Activated T-cell treated with anti-CD3 and anti-CD28 coated beads, Interleukin-2, amount 50 U/mL, for 72 hours (primary cell): ENCODE measurements at places on chromosomes 16 and 17. TPM values are rescaled to one million over a fixed set of nuclear protein-coding genes. Genes with fewer than 3 reads are reported as not detected.

GRCh38 chr17:17693253-17694168 is 12.3 kb downstream of the RAI1 start:
- H3K4me3 ChIP-seq: peak overlapping the region; percentile 86
- H3K27me3 ChIP-seq: no peaks in the 10 kb centered on the region
- DNase-seq: no peak
- H3K36me3 ChIP-seq: no peaks in the 10 kb centered on the region
- peaks cover 73% of the 10 kb centered on the region for H3K4me1 ChIP-seq
- peak overlapping the region; percentile 95 for H3K27ac ChIP-seq

- H3K27ac ChIP-seq: peak overlapping the region; percentile 85
- peaks cover 56% of the 10 kb centered on the region for H3K4me1 ChIP-seq
- H3K27me3 ChIP-seq: no peaks in the 10 kb centered on the region
- H3K4me3 ChIP-seq: peak overlapping the region; percentile 90
- DNase-seq: no peak
- H3K36me3 ChIP-seq: peaks cover 16% of the 10 kb centered on the region
Measured at GRCh38 chr17:78839235-78839761, 1.3 kb downstream of the USP36 start.

- H3K4me1 ChIP-seq: peaks cover 66% of the 10 kb centered on the region
- peaks cover 10% of the 10 kb centered on the region for H3K36me3 ChIP-seq
- no peak overlapping the region for H3K27ac ChIP-seq
- no peaks in the 10 kb centered on the region for H3K27me3 ChIP-seq
- H3K4me3 ChIP-seq: no peak overlapping the region
Measured at GRCh38 chr17:74745548-74746177, 2.8 kb upstream of the NHERF1 start.

- H3K27me3 ChIP-seq: no peaks in the 10 kb centered on the region
- peak overlapping the region; percentile 51 for H3K4me3 ChIP-seq
- no peaks in the 10 kb centered on the region for H3K36me3 ChIP-seq
Measured at GRCh38 chr16:46743232-46743719, 4.9 kb downstream of the MYLK3 start.

- DNase-seq: no peak
- H3K4me3 ChIP-seq: no peak overlapping the region
- no peaks in the 10 kb centered on the region for H3K4me1 ChIP-seq
Measured at GRCh38 chr17:3400055-3400454, 1.8 kb upstream of the OR1E1 start.

DNA sequence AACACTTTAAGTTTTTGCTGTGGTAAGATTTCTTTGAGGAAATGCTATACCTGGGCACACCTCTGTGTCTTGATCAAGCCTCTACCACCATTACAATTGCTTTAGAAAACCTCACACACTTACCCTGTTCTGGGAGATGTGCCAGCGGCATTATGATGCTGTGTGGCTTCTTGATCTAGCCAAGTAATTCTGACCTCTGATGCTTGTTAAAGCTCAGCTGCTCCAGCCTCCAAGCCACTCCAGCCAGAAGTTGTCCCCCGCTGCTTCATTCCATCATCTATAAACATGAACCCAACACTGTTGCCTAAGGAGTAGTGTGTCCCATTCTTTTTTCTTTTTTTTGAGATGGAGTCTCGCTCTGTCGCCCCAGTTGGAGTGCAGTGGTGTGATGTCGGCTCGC is 60.1 kb downstream of the CYLD start:
- no peak overlapping the region for H3K4me3 ChIP-seq
- no peaks in the 10 kb centered on the region for H3K27me3 ChIP-seq
- peaks cover 14% of the 10 kb centered on the region for H3K4me1 ChIP-seq
- H3K36me3 ChIP-seq: peaks cover 4% of the 10 kb centered on the region
- no peak for DNase-seq
- peak overlapping the region; percentile 42 for H3K27ac ChIP-seq

DNA sequence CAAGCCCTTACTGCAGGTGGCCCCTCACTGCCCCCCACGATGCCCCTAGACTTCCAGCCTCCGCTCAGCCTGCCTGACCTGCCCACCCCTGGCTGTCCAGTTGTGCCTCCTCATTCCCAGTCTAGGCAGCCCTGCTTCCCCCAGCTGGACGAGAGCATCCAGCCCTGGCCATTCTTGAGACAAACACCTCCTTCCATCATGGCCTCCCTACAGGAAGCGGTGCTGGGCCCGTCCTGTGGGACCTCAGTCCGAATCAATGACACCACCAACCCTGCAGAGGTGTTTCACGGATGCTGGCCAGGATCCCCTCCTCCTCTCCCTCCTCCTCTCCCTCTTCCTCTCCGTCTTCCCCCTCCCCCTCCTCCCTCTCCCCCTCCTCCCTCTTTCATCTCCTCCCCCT is 28.3 kb downstream of the CCDC40 start:
- H3K27ac ChIP-seq: no peak overlapping the region
- no peak overlapping the region for H3K4me3 ChIP-seq
- H3K4me1 ChIP-seq: no peaks in the 10 kb centered on the region
- H3K36me3 ChIP-seq: no peaks in the 10 kb centered on the region
- no peaks in the 10 kb centered on the region for H3K27me3 ChIP-seq
- no peak for DNase-seq

DNA sequence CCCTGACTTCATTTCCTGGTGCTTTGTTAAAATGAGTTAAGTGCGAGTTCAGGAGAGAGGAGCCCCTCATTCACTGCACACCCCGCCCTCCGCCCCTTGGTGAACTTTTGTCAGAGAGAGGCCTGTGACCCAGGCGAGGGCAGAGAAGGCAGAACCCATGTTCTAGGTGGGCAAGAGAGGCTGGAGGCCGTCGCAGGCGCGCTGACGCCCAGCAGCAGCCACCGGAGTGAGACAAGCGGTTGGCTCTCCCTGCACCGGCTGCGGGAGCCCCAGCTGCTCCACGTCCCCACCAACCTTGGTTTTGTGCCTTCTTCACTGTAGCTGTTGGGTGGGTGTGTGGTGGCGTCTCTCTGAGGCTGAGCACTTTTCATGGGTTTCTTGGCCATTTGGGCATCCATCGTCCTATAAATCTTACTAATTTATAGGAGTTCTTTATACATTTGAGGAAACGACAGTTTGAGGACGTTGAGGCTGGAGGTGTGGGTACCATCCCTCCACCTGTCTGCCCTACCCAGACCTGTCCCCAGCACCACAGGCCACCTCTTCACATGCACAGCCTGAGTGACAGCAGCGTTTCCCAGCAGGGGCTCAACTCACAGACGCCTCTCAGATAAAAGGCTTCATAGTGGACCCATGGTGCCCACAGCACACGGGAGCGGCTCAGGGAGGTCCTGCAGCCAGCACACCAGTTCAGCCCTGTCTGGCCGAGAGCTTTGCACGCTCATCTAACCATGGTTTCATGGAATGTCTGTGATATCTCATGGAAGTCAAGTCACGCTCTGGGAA is 45.2 kb upstream of the CBFA2T3 start:
- peaks cover 7% of the 10 kb centered on the region for H3K27me3 ChIP-seq
- H3K36me3 ChIP-seq: peaks cover 17% of the 10 kb centered on the region
- no peak overlapping the region for H3K27ac ChIP-seq
- H3K4me3 ChIP-seq: no peak overlapping the region
- peaks cover 47% of the 10 kb centered on the region for H3K4me1 ChIP-seq

- no peak for DNase-seq
- no peak overlapping the region for H3K4me3 ChIP-seq
Measured at GRCh38 chr17:30101686-30102390, 14.8 kb upstream of the NSRP1 start.

DNA sequence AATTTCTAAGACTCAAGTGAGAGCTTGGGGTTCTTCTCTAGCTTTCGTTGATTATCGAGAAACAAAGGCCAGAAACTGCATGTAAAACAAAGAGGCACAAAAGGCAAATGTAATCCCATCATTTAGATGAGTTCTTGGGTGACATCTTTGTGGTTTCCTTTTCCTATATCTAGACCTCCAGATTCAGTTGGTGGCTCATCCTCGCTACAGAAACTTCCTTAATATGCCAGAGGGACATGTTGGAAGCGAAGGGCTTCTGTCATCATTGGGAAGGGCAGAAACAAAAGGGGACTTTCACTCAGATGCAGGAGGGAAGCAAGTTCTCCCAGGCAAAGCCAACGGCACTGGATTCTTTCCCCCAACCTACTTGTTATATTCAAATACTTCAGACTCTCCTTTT is 150.6 kb upstream of the ZFHX3 start:
- no peak overlapping the region for H3K4me3 ChIP-seq
- no peaks in the 10 kb centered on the region for H3K36me3 ChIP-seq
- H3K4me1 ChIP-seq: no peaks in the 10 kb centered on the region
- H3K27me3 ChIP-seq: no peaks in the 10 kb centered on the region
- H3K27ac ChIP-seq: no peak overlapping the region

DNA sequence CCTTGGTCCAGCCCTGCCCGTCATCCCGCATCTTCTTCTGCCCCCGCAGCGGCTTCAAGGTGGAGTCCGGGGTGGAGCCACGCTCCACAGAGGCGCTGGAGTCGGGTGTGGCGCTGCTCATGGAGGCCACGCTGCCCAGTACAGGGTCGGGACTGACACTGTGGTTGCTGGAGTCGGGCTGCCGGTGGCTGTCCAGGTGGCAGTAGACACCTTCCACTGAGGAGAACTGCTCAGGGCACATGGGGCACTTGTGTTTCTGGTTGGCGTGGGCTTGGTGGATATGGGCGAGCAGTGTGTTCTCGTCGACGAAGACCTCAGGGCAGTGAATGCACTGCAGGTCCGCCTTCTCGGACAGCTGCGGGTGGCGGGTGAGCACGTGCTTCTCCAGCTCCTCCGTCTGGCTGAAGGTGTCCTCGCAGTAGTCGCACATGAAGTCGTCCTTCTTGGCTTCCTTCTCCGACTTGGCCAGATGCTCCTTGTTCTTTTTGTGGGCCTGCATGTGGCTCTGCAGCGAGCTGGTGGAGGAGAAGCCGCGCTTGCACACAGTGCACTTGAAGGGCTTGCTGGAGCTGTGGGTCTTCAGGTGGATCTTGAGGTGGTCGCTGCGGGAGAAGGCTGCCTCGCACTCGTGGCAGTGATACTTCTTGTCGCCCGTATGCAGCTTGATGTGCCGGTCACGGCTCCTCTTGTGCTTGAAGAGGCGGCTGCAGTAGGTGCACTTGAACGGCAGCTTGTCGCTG is 217.8 kb downstream of the ZNF423 start:
- no peak overlapping the region for H3K4me3 ChIP-seq
- no peak overlapping the region for H3K27ac ChIP-seq
- DNase-seq: no peak
- no peaks in the 10 kb centered on the region for H3K36me3 ChIP-seq

DNA sequence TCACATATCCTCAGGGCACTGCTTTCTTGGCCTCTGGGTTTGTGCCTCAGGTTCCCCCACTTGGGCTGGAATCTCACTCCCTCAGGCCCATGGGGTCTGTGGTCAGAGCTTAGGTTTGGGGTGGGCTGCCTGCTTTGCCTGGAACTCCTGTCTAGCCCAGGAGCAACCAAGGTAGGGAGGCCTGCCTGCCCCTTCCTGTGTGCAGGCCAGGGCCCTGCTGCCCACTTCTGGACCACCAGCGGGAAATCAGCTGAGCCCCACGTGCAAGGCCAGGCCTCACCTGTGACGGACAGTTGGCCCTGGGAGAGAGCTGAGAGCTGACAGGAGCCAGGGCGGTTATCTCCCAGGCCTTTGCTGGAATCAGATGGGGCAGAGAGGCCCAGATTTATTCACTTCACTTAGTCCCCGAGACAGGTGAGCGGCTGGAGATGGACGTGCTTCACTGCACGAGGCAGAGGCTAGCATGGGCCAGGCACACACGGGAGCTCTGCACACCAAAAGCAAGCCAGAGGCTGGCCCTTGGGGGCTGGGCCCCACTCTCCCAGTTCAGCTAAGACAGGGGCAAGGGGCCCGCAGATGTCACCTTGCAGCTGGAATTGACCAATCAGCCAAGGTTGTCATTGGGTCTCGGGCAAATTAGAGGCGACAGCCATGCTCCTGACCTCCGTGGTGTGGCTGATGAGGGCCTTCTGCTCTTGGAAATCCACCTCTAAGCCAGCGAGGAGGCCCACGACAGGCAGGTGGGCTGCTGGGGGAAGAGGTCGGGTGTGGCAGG is 49.9 kb upstream of the DOC2B start:
- no peaks in the 10 kb centered on the region for H3K27me3 ChIP-seq
- H3K4me3 ChIP-seq: no peak overlapping the region
- no peak overlapping the region for H3K27ac ChIP-seq

DNA sequence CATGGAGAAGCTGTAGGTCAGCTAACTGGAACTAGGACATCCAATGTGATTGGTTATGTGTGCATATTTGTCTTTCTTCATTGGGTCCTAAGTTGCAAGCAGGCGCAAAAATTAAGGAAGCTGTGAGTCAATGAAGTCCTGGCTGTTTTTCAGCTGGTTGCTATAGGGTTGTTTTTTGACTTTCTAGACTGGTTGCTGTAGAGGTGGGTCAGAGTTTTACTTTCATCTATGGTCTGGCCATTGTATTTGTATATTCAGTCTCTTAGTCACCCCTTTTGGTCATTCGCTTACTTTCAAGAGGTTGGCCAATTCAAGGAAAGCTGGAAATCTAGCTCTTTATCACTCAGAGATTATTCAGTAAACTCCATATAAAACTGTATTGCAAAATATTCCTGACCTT is 62.0 kb upstream of the AMZ2 start:
- H3K4me3 ChIP-seq: peak overlapping the region; percentile 63
- peaks cover 52% of the 10 kb centered on the region for H3K4me1 ChIP-seq
- H3K27me3 ChIP-seq: no peaks in the 10 kb centered on the region
- DNase-seq: no peak

GRCh38 chr17:78307887-78308638 is 51.8 kb downstream of the SOCS3 start:
- no peak overlapping the region for H3K27ac ChIP-seq
- peaks cover 8% of the 10 kb centered on the region for H3K36me3 ChIP-seq

DNA sequence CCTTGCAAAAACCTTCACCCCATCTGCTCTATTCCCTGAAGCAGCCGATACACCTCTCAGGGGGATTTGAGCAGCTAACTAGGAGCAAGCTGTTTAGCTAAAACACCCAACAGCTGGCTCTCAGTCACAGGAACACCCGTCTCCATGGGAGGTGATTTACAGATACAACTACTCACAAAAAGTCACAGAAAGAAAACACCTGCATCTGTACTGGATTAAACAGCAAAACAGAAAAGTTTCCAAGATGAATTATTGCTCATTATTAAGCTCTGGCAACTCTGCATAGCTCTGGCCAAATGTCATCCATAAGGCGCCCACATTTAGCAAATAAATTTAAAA is 22.3 kb downstream of the GJC1 start:
- peaks cover 5% of the 10 kb centered on the region for H3K27me3 ChIP-seq
- H3K4me1 ChIP-seq: no peaks in the 10 kb centered on the region
- no peak overlapping the region for H3K4me3 ChIP-seq
- no peak overlapping the region for H3K27ac ChIP-seq

GRCh38 chr16:2769100-2769529 is 8.0 kb downstream of the ELOB start:
- H3K27ac ChIP-seq: peak overlapping the region; percentile 69
- DNase-seq: no peak
- H3K4me3 ChIP-seq: no peak overlapping the region
- peaks cover 14% of the 10 kb centered on the region for H3K36me3 ChIP-seq
- no peaks in the 10 kb centered on the region for H3K27me3 ChIP-seq

Gene ABCC6
- not detected for total RNA-seq

Gene CISD3
- total RNA-seq: 27.8 TPM

Gene MYOCD
- not detected for total RNA-seq

Gene ABCA8
- not detected for total RNA-seq

Gene SLC6A2
- total RNA-seq: not detected

Gene SNAI3
- total RNA-seq: 10.5 TPM

Gene CFAP97D1
- not detected for total RNA-seq

Gene CSH1
- total RNA-seq: not detected

Gene WNK4
- total RNA-seq: 1.0 TPM

Gene CCNF
- total RNA-seq: 49.2 TPM

Gene ABCA10
- total RNA-seq: 2.1 TPM

Gene TLCD2
- total RNA-seq: 0.70 TPM

Gene CCL8
- not detected for total RNA-seq

Gene MT2A
- 529 TPM for total RNA-seq

Gene CA10
- not detected for total RNA-seq

Gene LGALS9C
- total RNA-seq: not detected
